ENCODE measurements at places on chromosomes 11 and 22.
A peak's percentile ranks its signal among the peaks of the same experiment; 100 is the strongest.

DNA sequence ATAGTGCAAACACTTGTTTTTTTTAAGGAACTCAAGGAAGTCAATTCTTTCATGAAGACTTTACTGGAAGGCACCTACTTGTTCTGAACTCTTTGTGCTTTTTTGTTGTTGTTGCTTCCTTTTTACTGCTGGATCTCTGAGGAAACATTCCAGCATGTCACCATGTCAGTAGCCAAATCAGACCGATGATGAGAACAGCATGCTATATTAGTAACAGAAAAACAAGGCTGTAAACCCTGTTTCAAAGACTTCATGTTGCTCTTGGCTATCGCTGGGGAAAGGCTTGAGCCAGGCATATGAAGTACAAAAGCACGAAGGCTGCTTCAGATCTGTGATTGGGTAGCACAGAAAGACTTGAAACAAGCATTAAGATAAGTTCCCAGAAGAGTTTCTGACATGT lies 125.6 kb upstream of the SLC5A12 start:
- no peak for DNase-seq

DNA sequence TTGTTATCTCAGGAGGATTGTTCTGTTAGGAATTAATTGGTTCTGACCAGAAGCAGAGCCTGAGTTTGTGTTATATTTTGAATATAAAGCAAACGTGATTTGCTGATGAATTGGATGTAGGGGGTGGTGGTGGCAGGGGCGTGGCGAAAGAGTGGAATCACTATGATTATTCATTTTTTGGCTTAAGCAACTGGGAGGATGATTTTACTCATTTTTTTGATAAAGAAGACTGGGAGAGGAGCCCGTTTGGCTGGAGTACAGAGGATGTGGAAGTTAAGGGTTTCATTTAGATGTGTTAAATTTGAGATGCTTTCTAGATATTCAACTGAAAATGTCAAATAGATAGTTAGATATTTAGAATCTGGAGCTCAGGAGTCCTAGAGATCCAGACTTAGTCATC lies 83.4 kb upstream of the MYO18B start:
- no peak for DNase-seq

- no peak for DNase-seq
These were observed at the start of gene P2RY2 for GRCh38 chr11:73218106-73218829. Gene P2RY2 (plus strand): TSS chr11:73218281. CDS start chr11:73234160, 15,879 bp downstream.

DNA sequence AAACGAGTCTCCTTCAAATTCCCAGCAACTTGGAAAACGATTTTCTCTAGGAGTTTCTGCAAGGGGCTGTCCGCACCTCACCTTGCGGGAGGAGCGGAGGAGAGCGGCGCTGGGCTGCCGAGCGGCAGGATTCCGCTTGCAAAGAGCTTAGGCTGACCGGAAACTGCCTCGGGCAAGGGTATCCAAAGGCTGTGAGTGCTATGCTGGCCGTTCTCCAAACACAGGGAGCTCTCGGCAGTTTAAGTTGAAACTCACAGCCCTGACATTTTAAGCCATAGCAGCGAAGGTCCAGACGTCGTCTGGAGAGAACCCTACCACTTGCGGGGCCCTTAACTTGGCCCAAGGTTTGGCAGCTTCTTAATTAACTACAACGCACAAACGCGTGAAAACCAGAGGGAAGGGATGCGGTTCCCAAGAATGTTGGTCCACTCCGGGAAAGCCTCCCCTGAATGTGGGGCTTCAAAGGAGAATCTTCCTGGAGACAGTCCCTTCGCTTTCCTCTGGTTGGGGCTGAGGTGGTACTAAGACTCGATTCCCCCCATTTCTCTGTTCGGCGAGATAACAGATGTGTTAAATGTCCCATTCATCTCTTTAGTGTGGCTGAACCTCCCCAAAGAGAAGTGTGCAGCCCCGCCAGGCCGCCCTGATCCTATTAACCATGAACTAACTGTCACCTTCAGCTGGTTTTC lies 1.1 kb upstream of the DBX1 start:
- DNase-seq = no peak

GRCh38 chr11:26418386-26418912 lies 86.5 kb downstream of the ANO3 start:
- no peak for DNase-seq

DNA sequence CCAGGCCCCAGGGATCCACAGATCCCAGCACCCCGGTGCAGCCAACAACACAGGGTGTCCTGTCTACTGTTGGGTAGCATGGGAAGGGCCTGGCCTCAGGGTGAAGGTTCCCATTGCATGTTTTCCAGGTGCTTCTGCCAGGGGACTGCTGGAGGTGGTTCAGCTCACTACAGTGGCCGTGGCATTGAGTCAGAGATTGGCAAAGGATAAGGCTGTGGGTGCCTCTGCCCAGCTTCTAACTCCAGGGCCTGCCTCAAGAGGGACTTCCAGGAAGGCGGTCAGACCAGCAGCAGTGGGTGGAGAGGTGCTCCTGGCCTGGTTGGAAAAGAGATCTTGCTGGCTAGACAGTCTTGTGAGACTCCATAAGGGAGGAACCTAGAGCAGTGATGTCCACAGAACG lies 20.9 kb downstream of the CSNK1E start:
- no peak for DNase-seq

GRCh38 chr22:28817919-28818859 lies 17.8 kb upstream of the XBP1 start:
- no peak for DNase-seq

- peak; percentile 70 for DNase-seq
These were observed 50.0 kb downstream of the C11orf58 start for GRCh38 chr11:16788141-16789062.

DNA sequence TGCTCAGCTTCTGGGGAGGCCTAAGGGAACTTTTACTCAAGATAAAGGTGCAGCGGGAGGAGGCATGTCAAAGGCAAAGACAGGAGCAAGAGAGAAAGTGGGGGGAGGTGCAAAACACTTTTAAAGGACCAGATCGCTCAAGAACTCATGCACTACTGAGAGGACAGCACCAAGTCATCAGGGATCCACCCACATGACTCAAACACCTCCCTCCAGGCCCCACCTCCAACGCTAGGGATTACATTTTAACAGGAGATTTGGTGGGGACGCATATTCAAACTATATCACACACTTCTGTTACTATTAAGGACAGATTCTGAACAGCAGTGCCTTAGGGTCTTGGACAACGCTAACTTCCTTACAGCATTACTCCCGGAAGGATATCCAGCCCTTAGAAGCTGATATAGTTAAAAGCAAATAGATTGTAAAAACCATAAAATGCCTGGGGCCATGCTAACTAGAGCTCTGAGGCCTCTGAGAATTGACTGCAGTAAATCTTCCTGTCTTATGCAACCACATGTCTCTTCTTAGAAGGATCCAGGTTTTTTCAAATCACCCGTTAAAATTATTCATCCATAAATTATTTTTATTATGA lies 16.7 kb upstream of the ZC3H12C start:
- no peak for DNase-seq

- no peak for DNase-seq
These were observed 73.2 kb downstream of the FAT3 start for GRCh38 chr11:92297567-92298553.

DNA sequence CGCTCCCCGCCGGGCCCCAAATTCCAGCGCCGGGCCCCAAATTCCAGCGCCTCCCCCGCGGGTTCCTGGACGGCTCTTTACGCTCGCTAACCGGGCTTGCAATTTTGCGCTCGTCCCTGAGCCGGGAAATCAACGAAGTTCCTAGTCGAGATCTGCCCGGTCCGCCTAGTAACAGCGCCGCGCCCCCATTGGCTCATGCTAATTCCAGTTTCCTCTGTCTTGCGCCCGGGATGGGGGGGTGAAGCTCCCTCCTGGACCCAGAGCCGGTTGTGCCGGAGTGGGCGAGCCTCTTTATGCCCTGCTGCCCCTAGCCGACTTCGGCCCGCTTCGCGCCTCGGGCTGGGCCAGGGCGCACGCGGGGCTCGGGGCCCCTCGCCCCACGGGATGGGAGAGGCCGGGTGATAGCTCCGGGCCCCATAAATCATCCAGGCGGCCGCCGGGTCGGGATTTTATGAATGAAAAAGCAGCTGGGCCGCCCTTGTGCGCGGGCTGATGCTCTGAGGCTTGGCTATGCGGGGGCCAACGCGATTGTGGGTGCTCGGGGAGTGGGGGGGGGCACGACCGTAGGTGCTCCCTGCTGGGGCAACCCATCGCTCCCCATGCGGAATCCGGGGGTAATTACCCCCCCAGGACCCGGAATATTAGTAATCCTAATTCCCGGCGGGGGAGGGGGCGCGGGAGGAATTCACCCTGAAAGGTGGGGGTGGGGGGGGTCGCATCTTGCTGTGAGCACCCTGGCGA lies 1.8 kb upstream of the CCND1 start:
- peak; percentile 75 for DNase-seq

GRCh38 chr11:127063241-127063640 lies 62.7 kb upstream of the KIRREL3 start:
- no peak for DNase-seq

GRCh38 chr11:128737704-128738103 lies 43.8 kb downstream of the FLI1 start:
- no peak for DNase-seq

DNA sequence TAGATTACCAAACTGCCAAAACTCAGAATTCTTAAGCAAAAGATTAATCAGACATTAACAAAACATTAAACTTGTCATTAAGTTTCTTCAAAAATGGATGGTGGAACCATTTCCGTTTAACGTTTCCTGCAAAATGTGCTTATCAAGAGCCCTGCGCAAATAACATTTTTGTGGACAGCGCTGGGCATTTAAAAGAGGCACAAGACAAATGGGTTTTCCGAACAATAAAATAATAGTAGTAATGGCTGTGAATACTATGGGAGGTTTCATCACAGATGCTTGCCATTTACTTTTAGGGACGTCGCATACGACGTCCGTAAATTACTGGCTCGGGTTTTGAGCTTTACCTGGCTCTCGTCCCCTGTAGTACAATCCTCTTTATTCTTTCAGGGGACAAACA lies 1.1 kb downstream of the NPAT start:
- no peak for DNase-seq

GRCh38 chr11:118607401-118608359 lies at the start of gene PHLDB1:
Gene PHLDB1 (plus strand): TSS chr11:118607615. CDS start chr11:118613837, 6,222 bp downstream.
- no peak for DNase-seq

- DNase-seq = peak; percentile 63
These were observed at the start of gene MCAT for GRCh38 chr22:43142880-43143562. Gene MCAT (minus strand): TSS chr22:43143398. CDS start chr22:43143348, 50 bp downstream.

GRCh38 chr11:127193950-127194349 lies 193.4 kb upstream of the KIRREL3 start:
- DNase-seq = no peak

DNA sequence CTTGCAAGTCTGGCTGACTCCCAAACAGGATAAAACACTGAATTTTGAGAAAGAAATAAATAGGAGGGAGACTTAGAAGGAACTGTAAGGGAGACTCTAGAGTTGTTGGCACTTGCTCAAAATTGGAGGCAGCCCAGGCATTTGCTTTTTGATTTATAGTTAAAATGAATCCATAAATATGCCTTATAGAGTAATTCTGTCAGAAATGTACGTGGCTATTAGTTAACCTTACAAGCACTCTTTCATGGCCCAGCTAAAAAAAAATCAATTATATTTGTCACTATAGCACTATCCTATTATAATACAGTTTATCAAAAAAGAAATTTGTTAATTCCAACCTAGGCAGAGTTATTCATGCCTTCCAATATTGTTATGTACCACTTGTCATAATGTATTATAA lies 1000.0 kb upstream of the CHORDC1 start:
- DNase-seq = no peak

DNA sequence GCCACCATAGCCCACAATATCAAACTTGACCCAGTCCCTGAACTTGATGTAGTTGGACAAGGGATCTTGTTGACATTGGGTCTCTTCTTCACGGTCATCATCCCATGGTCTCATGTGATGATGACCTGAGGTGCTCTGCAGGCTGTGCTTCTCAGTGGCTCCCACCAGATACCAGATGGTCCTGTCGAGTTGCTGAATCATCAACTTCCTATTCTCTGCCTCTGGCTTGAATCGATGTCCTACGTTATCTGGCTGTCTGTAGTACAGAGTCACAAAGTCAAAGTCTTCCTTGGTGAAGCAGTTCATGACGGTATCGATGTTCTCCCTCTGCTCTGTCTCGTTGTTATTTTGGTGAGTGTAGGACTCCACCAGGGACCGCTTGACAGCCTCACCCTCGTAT lies 145.7 kb upstream of the ALDH3B2 start:
- DNase-seq = no peak

DNA sequence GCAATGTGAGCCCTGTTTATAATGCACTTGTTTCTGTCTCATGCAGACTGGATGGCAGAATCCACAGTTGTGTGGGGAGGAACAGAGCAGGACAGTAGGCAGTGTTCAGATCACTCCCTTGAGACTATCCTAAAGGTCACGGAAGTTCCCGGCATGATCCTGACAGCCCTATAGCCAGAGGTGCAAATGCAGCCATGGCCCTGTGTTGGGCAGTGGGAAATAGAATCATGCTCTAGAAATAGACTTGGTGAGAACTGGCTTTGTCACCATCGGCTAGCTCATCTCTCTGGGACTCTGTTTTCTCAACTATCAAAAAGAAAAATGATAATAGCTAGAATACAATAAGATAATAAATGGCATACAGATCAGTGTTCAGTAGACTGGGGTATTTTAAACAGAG lies 123.2 kb downstream of the FEZ1 start:
- no peak for DNase-seq

- no peak for DNase-seq
These were observed 12.4 kb downstream of the FGF19 start for GRCh38 chr11:69691463-69691862.

DNA sequence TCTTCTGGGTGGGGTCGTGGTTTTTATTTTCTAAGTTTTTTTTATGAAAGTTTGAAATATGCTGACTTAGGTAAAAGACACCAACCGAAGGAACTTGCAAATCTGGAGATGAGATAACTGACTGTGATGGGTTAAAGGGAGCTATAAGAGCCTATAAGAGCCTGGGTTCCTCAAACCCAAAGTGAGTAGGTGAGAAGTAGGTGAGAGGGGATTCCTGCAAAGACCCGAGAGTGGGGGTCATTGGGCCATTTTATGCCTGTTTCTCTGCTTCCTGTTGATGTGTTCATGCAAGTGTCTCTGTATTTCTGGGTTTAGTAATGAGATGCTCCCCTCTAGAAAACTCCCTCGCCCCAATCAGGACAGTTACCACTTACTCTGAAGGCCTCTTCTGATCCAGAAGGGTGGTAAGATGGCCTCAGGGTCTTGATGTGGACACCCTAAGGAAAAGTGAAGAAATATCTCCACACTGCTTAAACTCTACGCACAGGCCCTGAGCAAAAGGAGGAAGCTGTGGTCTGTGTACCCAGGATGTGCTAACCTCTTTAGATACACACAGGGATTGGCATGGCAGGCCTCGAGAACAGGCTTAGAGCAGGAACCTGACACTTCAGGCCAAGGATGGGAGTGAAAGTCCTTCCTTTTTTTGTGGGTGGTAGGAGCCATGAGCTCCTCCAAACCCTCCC lies 1.8 kb downstream of the FLI1 start:
- no peak for DNase-seq

Measured in D721Med (cell line).